Fibroblast of the aortic adventitia (primary cell): ENCODE measurements at places on chromosomes 2 and 18. TPM values are rescaled to one million over a fixed set of nuclear protein-coding genes. Genes with fewer than 3 reads are reported as not detected.

Gene PASK
- total RNA-seq: 3.8 and 21.9 TPM in 2 replicates

Gene PREPL
- total RNA-seq: 31.3 and 78.4 TPM in 2 replicates

Gene ARMC9
- 94.4 and 97.4 TPM in 2 replicates for total RNA-seq

Gene IL1RL1
- total RNA-seq: 4.9 and 8.2 TPM in 2 replicates

Gene LOXHD1
- total RNA-seq: not detected in 2 replicates

Gene CRYBA2
- not detected in 2 replicates for total RNA-seq

Gene CEBPZ
- total RNA-seq: 64.3 and 104 TPM in 2 replicates
